ENCODE measurements at places on chromosomes 2 and 18.

GRCh38 chr2:45191976-45192375 lies 182.7 kb upstream of the SIX2 start:
- DNase-seq = no peak

GRCh38 chr18:13606604-13607254 lies 119.6 kb downstream of the FAM210A start:
- DNase-seq = no peak

DNA sequence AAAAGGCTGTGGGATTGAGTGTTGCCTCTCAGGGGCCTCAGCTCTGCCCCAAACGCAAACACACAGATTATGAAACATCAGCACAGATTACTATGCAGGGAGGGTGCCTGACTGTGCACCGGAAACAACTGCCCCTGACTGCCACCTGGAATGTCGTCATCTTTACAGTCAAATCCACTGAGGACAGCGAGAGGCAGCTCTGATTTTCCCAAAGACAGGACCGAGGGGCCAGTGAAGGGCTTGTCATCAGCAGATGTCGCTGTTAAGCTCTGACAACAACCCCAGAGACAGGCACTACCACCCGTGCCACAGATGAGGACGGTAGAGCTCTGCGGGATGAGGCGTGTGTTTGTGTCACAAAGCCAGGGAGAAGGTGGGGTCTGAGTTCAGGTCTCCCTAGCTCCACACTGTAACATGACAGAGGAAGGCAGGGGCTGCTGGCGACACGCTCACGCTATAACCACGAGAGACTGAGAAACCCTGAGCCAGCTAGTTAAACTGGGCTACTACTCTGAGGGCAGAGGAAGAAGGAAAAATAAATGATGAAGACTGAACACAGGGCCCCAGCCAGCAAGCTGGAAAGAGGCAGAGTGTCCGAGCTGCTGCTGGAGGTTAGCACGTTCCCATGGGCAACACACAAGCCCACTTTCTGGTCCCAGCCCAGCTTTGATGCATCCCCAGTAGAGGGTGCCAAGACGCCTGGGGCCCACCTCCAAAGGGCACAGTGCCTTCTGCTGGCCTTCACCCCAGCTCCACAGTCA lies 47.0 kb downstream of the PARD6G start:
- no peak for DNase-seq

GRCh38 chr2:239310401-239311061 lies 90.3 kb downstream of the HDAC4 start:
- no peak for DNase-seq

DNA sequence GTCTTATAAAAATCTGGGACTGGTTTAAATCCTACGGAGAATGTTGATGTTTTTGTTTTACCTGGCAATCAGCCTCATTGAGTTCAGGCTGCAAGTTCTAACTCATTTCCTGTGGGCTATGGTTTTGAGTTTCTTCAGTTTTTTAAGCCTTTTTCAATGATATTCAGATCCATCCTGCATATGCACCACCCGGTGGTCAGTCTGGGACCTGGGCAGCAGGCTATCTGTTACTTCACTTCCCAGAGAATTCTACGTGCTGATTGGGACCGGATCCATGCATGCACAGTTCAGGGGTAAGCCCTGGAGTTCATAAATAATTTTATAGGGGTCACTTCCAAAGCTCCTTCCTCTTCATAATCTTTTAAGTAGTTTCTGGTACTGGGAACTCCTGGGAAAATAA lies 339.2 kb upstream of the HNRNPA3 start:
- DNase-seq = no peak

All from NCI-H2171 treated with DMSO at 0.1 percent for 48 hours (cell line).